ENCODE measurements at places on chromosomes 2 and 18. TPM values are rescaled to one million over a fixed set of nuclear protein-coding genes. Genes with fewer than 3 reads are reported as not detected.

GRCh38 chr18:67400502-67401117, 115.9 kb downstream of the DSEL start:
- H3K27me3 ChIP-seq = no peaks in the 10 kb centered on the region
- H3K4me3 ChIP-seq = no peak overlapping the region
- no peak for DNase-seq
- no peaks in the 10 kb centered on the region for H3K4me1 ChIP-seq
- no peak overlapping the region for H3K27ac ChIP-seq

- H3K4me3 ChIP-seq = no peak overlapping the region
- peak; percentile 33 for DNase-seq
- no peak overlapping the region for H3K27ac ChIP-seq
These were observed 115.1 kb downstream of the CAPN13 start for GRCh38 chr2:30691948-30692828.

GRCh38 chr2:52886556-52886955, 881.0 kb upstream of the CHAC2 start:
- H3K27me3 ChIP-seq = no peaks in the 10 kb centered on the region
- no peak overlapping the region for H3K4me3 ChIP-seq
- no peak overlapping the region for H3K27ac ChIP-seq
- H3K4me1 ChIP-seq = no peaks in the 10 kb centered on the region
- no peak for DNase-seq

GRCh38 chr18:48352051-48352755, 57.0 kb downstream of the ZBTB7C start:
- DNase-seq = no peak
- peaks cover 10% of the 10 kb centered on the region for H3K4me1 ChIP-seq
- no peaks in the 10 kb centered on the region for H3K27me3 ChIP-seq
- no peaks in the 10 kb centered on the region for H3K36me3 ChIP-seq

GRCh38 chr18:68766433-68766832, 31.4 kb upstream of the CCDC102B start:
- no peaks in the 10 kb centered on the region for H3K36me3 ChIP-seq
- H3K4me3 ChIP-seq = no peak overlapping the region
- H3K27me3 ChIP-seq = no peaks in the 10 kb centered on the region
- H3K4me1 ChIP-seq = no peaks in the 10 kb centered on the region

DNA sequence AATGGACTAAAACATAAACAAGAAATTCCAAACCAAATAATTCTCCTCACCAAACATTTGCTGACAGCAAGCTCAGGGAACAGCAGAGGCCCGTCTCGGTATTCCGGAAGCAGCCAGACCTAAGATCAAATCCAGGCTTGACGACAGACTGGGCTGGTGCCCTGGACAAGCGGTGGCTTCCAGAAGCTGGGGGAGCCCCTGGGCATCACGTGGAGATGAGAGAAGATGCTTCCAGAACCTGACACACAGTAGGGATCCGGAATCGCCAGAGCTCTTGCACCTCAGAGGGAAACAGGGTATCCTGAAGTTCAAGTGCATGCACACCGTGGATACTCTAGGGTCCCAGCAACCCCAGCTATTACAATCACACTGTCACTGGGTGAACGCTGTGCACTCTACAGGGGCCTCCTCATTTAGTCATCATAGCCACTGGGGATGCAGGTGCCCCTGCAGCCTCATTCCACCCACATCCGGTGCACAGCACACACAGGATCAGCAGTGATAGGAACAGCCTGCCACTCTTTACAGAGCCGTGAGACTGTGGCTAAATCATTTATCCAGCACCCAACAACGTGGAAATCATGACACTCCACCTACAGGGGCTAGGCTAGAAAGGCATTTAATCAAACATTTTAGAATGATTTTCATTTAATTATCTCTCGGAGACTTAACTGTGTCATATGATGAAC, 102.6 kb downstream of the HDAC4 start:
- H3K4me1 ChIP-seq = peaks cover 17% of the 10 kb centered on the region
- no peak overlapping the region for H3K4me3 ChIP-seq
- H3K27me3 ChIP-seq = no peaks in the 10 kb centered on the region
- no peak for DNase-seq
- no peaks in the 10 kb centered on the region for H3K36me3 ChIP-seq
- H3K27ac ChIP-seq = no peak overlapping the region

GRCh38 chr2:236646441-236646840, 76.8 kb downstream of the ACKR3 start:
- H3K36me3 ChIP-seq = no peaks in the 10 kb centered on the region
- DNase-seq = no peak
- no peak overlapping the region for H3K27ac ChIP-seq
- no peaks in the 10 kb centered on the region for H3K27me3 ChIP-seq
- no peaks in the 10 kb centered on the region for H3K4me1 ChIP-seq
- no peak overlapping the region for H3K4me3 ChIP-seq

GRCh38 chr2:106649306-106649705, 162.1 kb downstream of the CD8B2 start:
- H3K27ac ChIP-seq = no peak overlapping the region
- DNase-seq = no peak
- no peaks in the 10 kb centered on the region for H3K27me3 ChIP-seq
- H3K4me3 ChIP-seq = no peak overlapping the region

DNA sequence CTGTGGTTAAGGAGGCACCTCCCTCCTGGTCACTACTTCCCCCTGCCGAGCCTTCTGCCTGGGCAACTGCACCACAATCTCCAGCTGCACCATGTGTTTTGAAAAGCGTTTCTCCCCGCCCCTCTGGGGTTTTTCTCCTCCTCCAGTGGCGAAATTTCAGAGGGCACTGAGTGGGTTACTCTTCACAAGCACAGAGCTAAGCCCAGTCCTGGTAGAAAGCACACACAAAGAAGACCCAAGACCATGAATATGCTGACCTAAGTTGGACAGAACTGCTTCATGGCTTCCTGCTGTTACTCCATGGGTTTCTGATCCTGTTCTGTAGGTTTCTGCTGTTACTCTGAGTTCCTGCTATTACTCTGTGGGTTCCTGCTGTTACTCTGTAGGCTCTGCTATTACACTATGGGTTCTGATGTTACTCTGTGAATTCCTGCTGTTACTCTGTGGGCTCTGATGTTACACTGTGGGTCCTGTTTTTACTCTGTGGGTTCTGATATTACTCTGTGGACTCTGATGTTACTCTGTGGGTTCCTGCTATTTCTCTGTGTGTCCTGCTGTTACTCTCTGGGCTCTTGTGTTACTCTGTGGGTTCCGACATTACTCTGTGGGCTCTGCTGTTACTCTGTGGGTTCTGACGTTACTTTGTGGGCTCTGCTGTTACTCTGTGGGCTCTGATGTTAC, 216.6 kb downstream of the RTP5 start:
- no peaks in the 10 kb centered on the region for H3K36me3 ChIP-seq
- peak overlapping the region; percentile 44 for H3K4me3 ChIP-seq
- H3K27me3 ChIP-seq = no peaks in the 10 kb centered on the region

DNA sequence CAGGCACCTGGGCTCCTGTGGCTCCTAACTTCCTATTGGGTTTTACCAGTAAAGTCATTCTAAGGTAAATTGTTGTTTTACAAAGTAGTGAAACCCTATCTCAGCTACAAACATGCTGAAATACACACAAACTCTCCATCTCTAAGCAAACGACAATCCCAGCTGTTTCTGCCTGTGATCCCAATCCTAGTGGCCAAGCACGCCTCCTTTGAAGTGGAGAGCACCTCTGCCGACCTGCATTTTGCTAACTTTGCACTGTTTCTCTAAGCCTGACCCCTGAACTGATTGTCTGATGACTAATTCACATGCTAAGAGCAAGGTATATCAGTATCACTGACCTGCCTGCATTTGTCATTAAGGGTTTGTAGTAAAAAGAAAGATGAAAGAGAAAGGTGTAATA, 124.3 kb downstream of the PAX3 start:
- no peaks in the 10 kb centered on the region for H3K27me3 ChIP-seq
- H3K4me3 ChIP-seq = no peak overlapping the region
- no peaks in the 10 kb centered on the region for H3K36me3 ChIP-seq
- no peak for DNase-seq
- no peaks in the 10 kb centered on the region for H3K4me1 ChIP-seq
- H3K27ac ChIP-seq = no peak overlapping the region

DNA sequence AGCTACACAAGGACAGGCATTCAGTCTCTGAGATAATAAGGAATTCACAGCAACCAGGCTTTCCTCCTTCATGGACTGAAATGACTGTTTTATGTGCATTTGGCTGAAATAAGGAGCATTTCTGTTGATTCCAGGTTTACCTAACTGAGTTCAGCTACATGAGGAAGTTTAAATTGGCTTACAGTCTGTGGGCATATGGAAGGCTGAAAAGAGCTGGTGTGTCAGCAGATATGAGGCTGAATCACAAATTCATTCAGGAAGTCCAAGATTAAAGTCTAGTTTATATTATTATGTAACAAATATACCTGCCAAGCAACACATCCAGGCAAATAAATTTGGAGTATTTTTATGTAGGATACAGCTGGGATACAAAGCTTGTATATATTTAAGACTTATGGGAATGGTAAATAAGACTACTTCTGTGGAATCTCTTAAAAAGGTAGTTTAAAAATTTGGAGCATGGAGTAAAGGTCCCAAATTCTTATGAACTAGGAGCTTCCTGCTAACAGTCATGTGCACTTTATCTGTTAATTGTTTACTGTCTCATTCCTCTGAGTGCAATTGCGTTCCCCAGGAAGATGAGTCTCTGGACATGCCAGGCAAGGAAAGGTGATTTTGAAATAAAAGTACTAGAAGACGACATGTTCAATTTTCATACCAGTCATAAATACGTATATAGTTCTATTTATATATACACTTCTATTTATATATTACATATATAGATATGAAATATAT, 53.0 kb downstream of the ZC3H8 start:
- no peak overlapping the region for H3K27ac ChIP-seq
- DNase-seq = no peak
- no peaks in the 10 kb centered on the region for H3K36me3 ChIP-seq
- no peaks in the 10 kb centered on the region for H3K27me3 ChIP-seq
- H3K4me3 ChIP-seq = no peak overlapping the region

GRCh38 chr18:66640431-66640830, 36.5 kb upstream of the CDH19 start:
- no peak overlapping the region for H3K4me3 ChIP-seq
- H3K27me3 ChIP-seq = no peaks in the 10 kb centered on the region
- no peak overlapping the region for H3K27ac ChIP-seq
- H3K4me1 ChIP-seq = no peaks in the 10 kb centered on the region

DNA sequence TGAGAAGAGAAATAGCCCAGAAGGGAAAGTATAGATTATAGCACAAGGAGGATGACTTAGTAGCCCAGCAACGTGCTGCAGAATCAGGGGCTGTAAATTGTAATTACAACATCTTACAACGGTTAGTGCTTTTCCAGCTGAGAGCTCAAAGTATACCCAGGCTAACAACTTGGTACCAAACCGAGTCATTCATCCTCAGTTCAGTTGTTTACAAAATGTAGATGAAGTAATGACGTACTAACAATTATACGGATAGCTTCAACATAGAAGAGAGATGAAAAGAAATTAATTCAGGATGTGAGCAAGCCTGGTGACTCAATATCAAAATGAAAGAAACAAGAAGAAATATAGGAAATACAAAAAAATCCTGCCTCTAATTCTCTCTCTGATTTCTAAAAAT, 99.2 kb downstream of the DYNAP start:
- no peaks in the 10 kb centered on the region for H3K36me3 ChIP-seq
- H3K4me3 ChIP-seq = no peak overlapping the region
- DNase-seq = no peak
- no peaks in the 10 kb centered on the region for H3K4me1 ChIP-seq

- no peak overlapping the region for H3K27ac ChIP-seq
- no peak for DNase-seq
- no peak overlapping the region for H3K4me3 ChIP-seq
These were observed 120.3 kb downstream of the MEP1B start for GRCh38 chr18:32310101-32310500.

DNA sequence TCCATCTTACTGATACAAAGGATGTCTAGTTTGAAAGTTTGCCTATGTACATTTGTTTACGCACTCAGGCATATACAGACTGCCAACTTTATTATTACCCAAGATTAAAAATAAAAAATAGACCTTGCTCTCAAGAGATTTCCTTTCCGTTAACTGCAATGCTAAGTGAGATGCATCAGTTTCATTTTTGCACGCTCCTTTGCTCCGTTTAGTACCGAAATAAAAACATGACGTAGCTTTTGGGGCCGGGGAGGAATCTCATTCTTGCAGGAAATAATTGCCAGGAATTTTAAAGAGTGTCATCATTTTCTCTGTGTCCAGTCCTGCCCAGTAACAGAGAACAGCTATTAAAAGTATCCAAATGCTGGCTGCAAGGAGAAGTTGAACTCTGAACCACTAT, 169.5 kb downstream of the SLC8A1 start:
- no peak for DNase-seq
- H3K36me3 ChIP-seq = no peaks in the 10 kb centered on the region
- no peak overlapping the region for H3K27ac ChIP-seq
- no peaks in the 10 kb centered on the region for H3K27me3 ChIP-seq

DNA sequence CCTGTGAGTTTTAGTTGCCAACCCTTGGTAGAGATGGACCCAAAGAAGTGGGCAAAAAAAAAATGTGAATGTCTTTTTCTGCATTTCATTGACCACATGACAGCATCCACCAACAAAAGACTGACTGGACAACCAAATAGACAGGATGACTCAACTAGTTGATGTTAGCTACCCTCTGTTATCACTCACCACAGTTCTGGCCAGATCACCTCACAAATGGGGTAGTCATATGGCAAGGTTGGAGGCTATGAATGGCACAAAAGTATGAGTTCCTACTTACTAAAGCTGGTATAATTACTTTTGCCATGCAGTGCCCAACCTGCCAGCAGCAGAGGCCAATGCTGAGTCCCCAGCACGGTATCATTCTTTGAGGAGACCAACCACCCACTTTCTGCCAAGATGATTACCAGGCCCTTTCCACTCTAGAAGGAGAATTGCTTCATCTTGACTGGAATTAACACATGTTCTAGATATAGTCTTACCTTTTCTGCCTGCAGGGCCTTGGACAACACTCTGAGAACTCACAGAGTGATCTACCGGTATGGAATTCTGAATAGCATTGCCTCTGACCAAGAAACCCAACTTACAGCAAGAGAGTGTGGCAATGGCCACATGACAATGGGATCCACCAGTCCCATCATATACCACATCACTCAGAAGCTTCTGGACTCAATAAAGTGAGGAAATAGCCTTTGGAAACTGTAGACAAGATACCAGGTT, 20.1 kb upstream of the TCF7L1 start:
- H3K36me3 ChIP-seq = no peaks in the 10 kb centered on the region
- H3K27me3 ChIP-seq = no peaks in the 10 kb centered on the region
- no peak overlapping the region for H3K27ac ChIP-seq
- no peak for DNase-seq

GRCh38 chr2:216735668-216736067, 40.3 kb upstream of the IGFBP5 start:
- no peak overlapping the region for H3K27ac ChIP-seq
- H3K4me3 ChIP-seq = no peak overlapping the region
- no peaks in the 10 kb centered on the region for H3K36me3 ChIP-seq
- H3K27me3 ChIP-seq = no peaks in the 10 kb centered on the region

ALPI gene
- total RNA-seq = not detected

CDH19 gene
- 8.0 TPM for total RNA-seq

SDC1 gene
- total RNA-seq = 269 TPM

IL1RL1 gene
- 6.2 TPM for total RNA-seq

POTEC gene
- not detected for total RNA-seq

KCNJ3 gene
- 0.23 TPM for total RNA-seq

SP140L gene
- 21.5 TPM for total RNA-seq

ASTL gene
- total RNA-seq = not detected

ZEB2 gene
- total RNA-seq = 39.6 TPM

TCF7L1 gene
- total RNA-seq = 3.6 TPM
